Fibroblast of skin of abdomen (primary cell): ENCODE measurements at places on chromosomes 1 and 21.

GRCh38 chr1:66446261-66447001 is 87.5 kb upstream of the SGIP1 start:
- peak; percentile 74 for DNase-seq

DNA sequence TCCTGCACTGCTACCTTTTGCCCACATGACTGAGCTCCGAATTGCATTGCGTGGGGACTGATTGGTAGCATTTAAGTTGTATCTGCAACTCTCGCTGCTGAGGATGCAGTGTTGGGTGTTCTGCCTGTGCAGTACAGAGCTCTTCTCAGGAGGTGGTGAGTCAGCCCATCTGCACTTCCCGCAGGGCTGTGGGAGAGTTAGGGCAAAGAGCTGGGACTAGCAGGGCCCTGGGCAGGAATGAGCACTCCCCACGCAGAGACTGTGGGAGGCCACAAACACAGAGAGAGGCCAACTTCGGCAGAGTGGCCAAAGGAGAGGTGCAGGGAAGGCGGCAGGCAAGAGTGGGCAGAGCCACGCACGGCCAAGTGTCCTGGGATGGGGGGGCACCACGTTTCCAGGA is 244.7 kb downstream of the SIPA1L2 start:
- DNase-seq: peak; percentile 55

DNA sequence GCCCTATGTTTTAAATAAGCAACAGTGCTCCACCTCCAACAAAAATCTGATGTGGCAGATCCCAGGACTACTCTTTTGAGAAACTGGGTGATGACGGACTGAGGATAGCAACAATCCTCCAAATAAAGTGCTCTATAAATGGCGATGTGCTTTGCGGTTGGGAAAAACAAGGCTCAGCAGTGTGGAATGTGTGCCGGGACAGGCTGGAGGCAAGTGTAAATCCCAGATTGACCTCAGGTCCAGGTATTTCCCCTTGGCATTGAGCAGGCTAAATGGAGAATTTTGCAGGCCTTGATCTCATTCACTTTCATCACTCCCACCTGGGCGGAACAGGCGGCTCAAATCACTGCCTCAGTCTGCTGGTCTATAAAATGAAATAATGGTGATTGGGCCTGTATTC is 35.1 kb downstream of the LRRC42 start:
- no peak for DNase-seq

DNA sequence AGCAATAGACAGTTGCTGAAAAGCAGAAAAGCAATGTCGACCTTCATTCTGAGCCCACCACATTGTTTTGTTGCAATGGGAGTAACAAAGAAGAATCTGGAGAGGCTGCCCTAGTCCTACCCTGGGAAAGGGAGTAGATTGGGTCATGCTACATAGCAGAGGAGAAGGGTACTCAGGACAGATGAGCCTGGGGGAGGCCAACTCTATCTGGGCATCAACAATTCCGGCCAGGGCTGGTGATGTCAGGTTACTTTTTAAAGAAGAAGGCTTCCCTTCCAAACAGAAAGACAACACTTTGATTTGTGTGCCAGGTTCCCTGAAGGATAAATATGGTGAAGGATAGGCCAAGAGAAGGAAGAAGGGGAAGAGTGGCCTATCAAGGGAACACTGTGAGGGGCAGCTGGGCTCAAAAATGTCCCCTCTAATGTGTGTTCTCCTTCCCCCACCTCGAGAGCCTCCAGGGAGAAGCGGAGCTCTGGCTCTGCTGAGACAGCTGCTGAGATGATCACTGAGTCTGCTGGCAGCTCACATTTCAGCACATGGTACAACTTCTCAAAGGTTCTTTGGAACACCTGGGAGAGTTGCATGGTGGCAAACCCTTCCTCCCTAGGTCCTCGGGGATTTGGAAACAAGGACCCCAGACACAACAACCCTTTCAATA is 3.2 kb upstream of the ADIPOR1 start:
- DNase-seq: no peak

GRCh38 chr1:227470688-227471087 is 92.7 kb upstream of the ZNF678 start:
- no peak for DNase-seq

DNA sequence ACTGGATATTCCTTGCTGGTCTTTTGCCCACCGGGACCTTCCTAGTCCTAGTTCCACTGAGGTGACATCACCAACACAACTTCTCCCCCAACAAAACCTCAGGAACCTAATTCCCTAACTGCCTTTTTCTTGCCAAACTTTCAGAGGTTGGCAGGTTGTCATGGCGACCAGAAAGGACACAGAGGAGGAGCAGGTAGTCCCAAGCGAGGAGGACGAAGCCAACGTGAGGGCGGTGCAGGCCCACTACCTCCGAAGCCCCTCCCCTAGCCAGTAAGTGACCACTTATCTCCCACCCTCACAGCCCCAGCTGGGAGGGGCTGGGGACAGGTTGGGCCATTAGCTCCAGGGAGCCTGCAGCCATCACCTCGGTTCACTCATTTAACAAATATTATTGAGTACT is 815 bp downstream of the STYXL2 start:
- no peak for DNase-seq

DNA sequence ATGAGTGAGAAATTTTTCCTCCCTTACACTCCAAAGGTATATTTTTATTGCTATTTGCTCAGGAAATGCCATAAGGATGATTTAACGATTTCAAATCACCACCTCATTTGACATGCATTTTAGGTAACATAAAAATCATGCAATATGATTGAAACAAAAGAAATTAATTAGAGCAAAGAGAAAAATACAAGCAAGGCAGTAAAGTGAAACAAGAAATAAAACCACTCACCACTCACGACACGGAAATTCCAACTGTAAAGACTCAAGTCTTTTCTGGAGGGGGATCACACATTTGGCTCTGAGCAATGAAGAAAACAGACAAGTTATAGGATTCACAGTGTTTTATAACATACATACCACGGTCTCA is 86.8 kb upstream of the ARHGAP29 start:
- peak; percentile 67 for DNase-seq
